Spinal cord (tissue), 10 donors: ENCODE measurements at places on chromosomes 1 and 21. TPM values are rescaled to one million over a fixed set of nuclear protein-coding genes. Genes with fewer than 3 reads are reported as not detected.

The IKBKE gene
- total RNA-seq = 3.3 TPM

- no peak for DNase-seq
Observed at GRCh38 chr1:233543338-233544255, 70.3 kb upstream of the KCNK1 start.

DNA sequence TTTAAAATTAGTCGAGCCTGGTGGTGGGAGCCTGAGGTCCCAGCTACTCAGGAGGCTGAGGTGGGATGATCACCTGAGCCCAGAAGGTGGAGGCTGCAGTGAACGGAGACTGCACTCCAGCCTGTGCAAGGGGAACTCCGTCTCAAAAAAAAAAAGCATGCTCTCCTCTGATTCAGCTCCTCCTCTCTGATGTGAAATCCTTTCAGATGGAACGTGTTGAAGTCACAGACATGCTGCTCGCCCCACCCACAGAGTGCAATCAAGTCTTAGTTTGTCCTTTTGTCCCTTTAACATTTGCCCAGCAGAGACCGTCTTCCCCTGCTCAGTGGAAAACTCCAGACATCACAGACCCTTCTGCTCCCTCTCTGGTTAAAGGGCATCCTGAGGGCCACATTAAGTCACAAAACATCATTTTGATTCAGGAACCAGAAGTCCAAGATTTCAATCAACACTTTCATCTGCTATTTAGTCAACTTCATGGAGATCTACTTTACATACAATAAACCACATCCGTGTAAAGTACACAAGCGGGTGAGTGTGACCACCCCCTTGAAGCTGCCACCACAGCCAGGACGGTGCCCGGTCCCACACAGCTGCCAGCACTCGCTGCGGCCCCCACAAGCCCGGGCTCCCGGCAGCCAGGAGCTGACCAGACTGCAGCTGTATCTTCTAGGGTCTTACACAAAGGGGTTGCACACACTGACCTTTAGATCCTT lies 18.9 kb upstream of the RNF223 start:
- no peak for DNase-seq

The SPRR2F gene
- not detected for total RNA-seq

DNA sequence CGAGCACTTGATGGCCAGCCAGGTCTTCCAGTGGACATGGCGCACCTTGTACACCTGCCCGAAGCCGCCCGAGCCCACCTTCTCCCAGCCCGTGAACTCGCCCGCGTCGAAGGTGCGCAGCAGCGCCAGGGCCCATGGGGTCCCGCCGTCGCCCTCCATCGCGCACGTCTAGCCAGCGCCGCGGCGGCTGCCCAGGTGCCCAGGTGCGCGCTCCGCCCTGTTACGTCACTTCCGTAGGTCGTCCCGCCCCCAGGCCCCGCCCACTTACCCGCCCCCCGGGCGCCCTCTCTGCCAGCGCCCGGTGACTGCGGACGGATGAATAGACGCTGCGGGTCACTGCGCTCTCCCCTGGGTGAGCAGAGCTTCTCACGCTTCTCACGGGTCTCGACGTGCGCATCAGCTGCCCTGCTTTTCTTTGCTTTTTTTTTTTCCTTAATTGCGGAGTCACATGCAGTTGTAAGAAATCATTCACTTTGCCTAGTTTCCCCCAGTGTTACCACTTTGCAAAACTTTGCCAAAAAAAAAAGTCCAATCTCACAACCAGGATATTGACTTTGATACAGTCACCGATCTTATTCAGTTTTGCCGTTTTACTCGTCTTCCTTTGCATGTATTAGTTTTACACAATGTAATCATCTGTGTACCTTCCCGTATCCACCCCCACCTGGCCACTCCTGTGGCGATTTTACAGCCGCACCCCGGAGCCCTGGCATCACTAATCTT lies at the start of gene RIPK4:
Gene RIPK4 (minus strand): TSS at position 170 of the 723 bp plus-strand sequence. CDS start 11 bp downstream, at position 159.
- no peak for DNase-seq

The TRABD2B gene
- 0.89 TPM for total RNA-seq

The TFB2M gene
- total RNA-seq = 14.4 TPM

- no peak for DNase-seq
Observed at GRCh38 chr1:4175566-4176405, 275.7 kb upstream of the C1orf174 start.

The RBM11 gene
- 6.0 TPM for total RNA-seq

The TNFRSF9 gene
- total RNA-seq = 0.11 TPM

GRCh38 chr1:17392199-17392740 lies 20.3 kb downstream of the PADI6 start:
- DNase-seq = no peak

The PLA2G2C gene
- not detected for total RNA-seq

DNA sequence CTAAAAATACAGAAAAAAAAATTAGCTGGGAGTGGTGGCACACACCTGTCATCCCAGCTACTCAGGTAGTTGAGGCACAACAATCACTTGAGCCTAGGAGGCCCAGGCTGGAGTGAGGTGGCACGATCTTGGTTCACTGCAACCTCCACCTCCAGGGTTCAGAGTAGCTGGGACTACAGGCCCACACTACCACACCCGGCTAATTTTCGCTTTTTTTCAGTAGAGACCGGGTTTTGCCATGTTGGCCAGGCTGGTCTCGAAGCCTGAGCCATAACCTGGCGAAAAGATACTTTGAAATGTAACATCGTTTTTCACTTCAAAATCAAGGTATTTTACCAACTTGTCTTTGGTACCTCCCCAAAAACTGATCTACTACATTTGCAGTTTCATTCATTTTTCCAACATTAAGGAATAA lies 6.1 kb downstream of the GAS5 start:
- DNase-seq = no peak

The S100A8 gene
- 286 TPM for total RNA-seq

GRCh38 chr21:46202592-46203202 lies 18.4 kb upstream of the SPATC1L start:
- no peak for DNase-seq

DNA sequence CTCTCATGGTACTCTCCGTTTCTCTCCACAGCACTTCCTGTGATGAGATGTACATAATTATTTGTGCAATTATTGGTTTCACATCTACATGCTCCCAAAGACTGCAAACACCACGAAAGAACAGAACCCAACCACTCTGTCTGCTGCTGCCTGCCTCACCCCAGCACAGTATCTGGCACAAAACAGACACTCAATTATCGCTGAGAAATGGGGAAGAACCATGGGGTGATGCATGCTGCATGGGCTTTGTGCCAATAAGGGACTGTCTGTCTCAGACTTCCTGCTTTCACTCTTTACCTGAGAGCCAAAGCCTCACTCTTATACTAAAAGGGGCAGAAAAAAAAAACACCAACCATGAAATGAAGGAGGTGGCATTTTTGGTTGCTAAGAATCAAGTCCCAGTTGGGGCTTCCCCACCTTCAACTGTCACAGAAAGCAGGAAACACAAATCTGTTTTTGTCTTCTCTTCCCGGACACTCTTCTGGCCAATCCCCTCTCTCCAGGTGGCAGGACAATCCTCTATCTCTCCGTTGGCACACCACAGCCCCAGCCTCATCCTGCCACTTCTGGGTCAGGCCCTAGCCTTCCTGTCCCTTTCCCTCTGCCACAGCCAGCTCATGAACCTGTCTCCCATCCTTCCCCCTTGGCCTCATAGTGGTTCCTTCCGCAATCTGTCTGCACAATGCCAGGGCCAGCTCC lies 82.0 kb downstream of the TGFBR3 start:
- DNase-seq = no peak

- DNase-seq = no peak
Observed at GRCh38 chr21:34648739-34649297, 20.0 kb upstream of the CLIC6 start.

DNA sequence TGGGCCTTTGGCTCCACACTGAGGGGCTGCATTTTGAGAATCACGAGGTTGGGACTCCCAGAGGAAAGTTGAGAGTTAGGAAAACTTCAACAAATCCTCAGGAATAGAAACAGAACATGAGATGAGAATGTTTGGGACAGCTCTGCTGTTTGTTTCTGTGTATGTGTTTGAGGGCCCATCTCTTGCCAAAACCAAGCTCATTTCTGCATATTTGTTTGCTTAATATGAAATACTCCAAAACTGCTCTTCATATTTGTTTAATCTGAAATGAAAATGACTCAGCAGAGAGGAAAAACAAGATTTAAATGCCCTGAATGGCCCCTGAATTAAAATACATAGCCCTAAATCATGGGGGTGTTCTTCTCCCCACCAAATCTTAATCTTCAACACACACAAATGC lies 78.1 kb downstream of the DDR2 start:
- no peak for DNase-seq

- no peak for DNase-seq
Observed at GRCh38 chr1:31920956-31921355, 17.2 kb downstream of the PTP4A2 start.
